PC-3 (cell line): ENCODE measurements at places on chromosomes 3 and 15. TPM values are rescaled to one million over a fixed set of nuclear protein-coding genes. Genes with fewer than 3 reads are reported as not detected.

The CYP8B1 gene
- not detected in 2 replicates for total RNA-seq

- H3K4me1 ChIP-seq: peaks cover 17% of the 10 kb centered on the region
- H3K27ac ChIP-seq: no peak overlapping the region
- H3K27me3 ChIP-seq: no peaks in the 10 kb centered on the region
- no peak overlapping the region for H3K4me3 ChIP-seq
- no peak for DNase-seq
- H3K36me3 ChIP-seq: no peaks in the 10 kb centered on the region
Observed at GRCh38 chr15:76341366-76342057, 4.9 kb downstream of the ISL2 start.

GRCh38 chr3:34844323-34844620 lies 795.1 kb upstream of the ARPP21 start:
- no peak overlapping the region for H3K4me3 ChIP-seq
- H3K36me3 ChIP-seq: no peaks in the 10 kb centered on the region
- DNase-seq: no peak
- H3K27ac ChIP-seq: no peak overlapping the region
- H3K4me1 ChIP-seq: no peaks in the 10 kb centered on the region
- no peaks in the 10 kb centered on the region for H3K27me3 ChIP-seq

DNA sequence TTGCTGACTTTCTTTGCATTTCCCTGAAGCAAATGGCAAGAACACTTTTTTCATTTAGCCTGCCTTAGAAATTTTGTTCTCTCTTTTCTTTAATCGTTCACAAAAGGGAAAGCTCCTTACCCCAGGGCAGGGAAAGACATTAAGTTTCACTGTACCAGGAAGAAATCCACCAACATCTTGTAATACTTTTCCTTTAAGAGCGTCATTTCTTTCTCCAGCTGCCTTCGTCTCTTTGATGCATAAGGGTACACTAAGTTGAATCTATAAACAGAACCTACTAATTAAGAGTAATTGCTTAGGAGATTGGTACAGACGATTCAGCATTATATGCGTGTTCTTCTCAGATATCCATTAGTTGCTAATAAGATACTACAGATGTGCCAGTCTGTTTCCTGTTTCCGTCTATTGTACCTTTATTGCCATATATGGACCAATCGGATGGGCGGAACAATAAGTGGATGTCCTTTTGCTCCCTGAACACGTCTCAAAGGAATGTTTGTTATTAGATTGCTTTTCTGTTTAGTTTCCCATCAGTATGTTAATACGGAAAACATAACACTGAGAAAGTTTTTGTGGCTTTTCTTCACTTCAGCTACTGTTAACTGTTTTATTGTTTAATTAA lies 276.7 kb upstream of the RARB start:
- peaks cover 16% of the 10 kb centered on the region; the same call in 1 of the 2 replicates for H3K27me3 ChIP-seq
- no peak overlapping the region for H3K4me3 ChIP-seq
- no peak for DNase-seq
- no peaks in the 10 kb centered on the region for H3K36me3 ChIP-seq
- no peak overlapping the region for H3K27ac ChIP-seq
- H3K4me1 ChIP-seq: no peaks in the 10 kb centered on the region
